ENCODE measurements at places on chromosomes 4 and X. TPM values are rescaled to one million over a fixed set of nuclear protein-coding genes. Genes with fewer than 3 reads are reported as not detected.

Gene ZBTB49
- 20.0 TPM for total RNA-seq

Gene PPP1R2C
- total RNA-seq: not detected

Gene SMIM10L2A
- 3.1 TPM for total RNA-seq

Gene CNGA1
- not detected for total RNA-seq

Gene TEX13B
- total RNA-seq: not detected

Gene OPN1MW2
- total RNA-seq: not detected

Gene PPP4R3C
- total RNA-seq: not detected

Gene PAGE1
- total RNA-seq: not detected

Gene SPATA18
- total RNA-seq: not detected

GRCh38 chrX:74232859-74233258, 71.1 kb upstream of the ZCCHC13 start:
- no peaks in the 10 kb centered on the region for H3K4me1 ChIP-seq
- H3K27me3 ChIP-seq: no peaks in the 10 kb centered on the region
- no peak overlapping the region for H3K27ac ChIP-seq
- no peaks in the 10 kb centered on the region for H3K36me3 ChIP-seq

DNA sequence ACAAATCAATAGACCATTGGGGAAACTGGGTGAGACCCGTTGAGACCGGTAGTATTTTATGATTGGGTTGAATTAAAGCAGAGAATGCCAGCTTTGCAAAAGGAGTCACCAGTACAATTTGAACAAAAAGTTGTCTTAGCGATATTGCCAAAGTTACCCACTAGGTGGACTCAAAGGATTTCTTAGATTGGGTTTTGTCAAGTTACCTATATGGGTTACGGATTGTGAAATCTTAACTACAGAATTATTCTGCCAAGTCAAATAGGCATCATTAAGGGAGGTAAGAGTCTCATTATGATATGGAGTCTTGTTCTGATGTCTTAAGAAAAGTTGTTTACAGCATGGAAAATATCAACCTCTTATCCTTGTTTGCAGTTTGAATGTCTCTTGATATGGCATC, 15.0 kb upstream of the CT47A1 start:
- no peaks in the 10 kb centered on the region for H3K27me3 ChIP-seq
- no peak for DNase-seq
- no peaks in the 10 kb centered on the region for H3K36me3 ChIP-seq
- H3K4me3 ChIP-seq: no peak overlapping the region
- no peak overlapping the region for H3K27ac ChIP-seq

DNA sequence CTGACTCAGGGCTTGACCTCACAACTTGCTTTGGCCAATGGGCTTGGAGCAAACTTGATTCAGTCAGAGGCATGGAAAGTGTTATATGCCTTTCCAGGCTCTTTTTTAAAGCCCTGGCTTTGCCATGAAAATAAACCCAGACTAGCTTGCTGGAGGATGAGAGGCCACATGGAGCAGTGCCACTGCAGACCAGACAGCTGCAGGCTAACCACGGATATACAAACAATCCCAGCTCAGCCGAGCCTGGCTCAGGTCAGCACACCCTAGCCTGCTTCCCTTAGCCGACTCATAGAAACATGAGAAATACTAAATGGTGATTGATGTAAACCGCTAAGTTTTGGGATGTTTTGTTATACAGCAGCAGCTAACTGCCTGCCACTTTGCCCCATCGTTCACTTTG, 345.1 kb downstream of the ARHGAP10 start:
- no peaks in the 10 kb centered on the region for H3K4me1 ChIP-seq
- no peak overlapping the region for H3K27ac ChIP-seq
- DNase-seq: no peak
- H3K4me3 ChIP-seq: no peak overlapping the region
- peaks cover 4% of the 10 kb centered on the region for H3K36me3 ChIP-seq
- no peaks in the 10 kb centered on the region for H3K27me3 ChIP-seq

GRCh38 chrX:39144323-39144722, 343.1 kb downstream of the MID1IP1 start:
- no peak overlapping the region for H3K4me3 ChIP-seq
- DNase-seq: no peak
- H3K4me1 ChIP-seq: no peaks in the 10 kb centered on the region
- H3K27me3 ChIP-seq: no peaks in the 10 kb centered on the region

GRCh38 chr4:105807496-105807895, 87.8 kb upstream of the NPNT start:
- no peaks in the 10 kb centered on the region for H3K36me3 ChIP-seq
- no peaks in the 10 kb centered on the region for H3K4me1 ChIP-seq
- no peak for DNase-seq
- no peaks in the 10 kb centered on the region for H3K27me3 ChIP-seq
- H3K4me3 ChIP-seq: no peak overlapping the region

DNA sequence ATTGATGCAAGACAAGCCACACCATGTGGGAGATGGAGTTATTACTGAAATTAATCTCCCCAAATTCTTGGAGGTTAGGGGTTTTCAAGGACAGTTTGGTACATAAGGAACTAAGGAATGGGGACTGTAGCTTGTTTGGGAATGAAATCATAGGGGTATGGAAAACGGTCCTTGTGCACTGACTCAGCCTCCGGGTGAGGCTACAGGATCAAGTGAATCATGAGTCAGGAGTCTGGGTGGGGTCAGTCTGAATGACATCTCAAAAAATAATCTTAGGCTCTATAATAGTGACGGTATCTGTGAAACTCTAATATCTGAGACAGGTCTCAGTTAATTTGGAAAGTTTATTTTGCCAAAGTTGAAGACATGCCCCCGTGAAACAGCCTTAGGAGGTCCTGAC, 128.5 kb upstream of the CYSLTR1 start:
- no peaks in the 10 kb centered on the region for H3K36me3 ChIP-seq
- H3K4me3 ChIP-seq: no peak overlapping the region
- H3K27me3 ChIP-seq: no peaks in the 10 kb centered on the region

DNA sequence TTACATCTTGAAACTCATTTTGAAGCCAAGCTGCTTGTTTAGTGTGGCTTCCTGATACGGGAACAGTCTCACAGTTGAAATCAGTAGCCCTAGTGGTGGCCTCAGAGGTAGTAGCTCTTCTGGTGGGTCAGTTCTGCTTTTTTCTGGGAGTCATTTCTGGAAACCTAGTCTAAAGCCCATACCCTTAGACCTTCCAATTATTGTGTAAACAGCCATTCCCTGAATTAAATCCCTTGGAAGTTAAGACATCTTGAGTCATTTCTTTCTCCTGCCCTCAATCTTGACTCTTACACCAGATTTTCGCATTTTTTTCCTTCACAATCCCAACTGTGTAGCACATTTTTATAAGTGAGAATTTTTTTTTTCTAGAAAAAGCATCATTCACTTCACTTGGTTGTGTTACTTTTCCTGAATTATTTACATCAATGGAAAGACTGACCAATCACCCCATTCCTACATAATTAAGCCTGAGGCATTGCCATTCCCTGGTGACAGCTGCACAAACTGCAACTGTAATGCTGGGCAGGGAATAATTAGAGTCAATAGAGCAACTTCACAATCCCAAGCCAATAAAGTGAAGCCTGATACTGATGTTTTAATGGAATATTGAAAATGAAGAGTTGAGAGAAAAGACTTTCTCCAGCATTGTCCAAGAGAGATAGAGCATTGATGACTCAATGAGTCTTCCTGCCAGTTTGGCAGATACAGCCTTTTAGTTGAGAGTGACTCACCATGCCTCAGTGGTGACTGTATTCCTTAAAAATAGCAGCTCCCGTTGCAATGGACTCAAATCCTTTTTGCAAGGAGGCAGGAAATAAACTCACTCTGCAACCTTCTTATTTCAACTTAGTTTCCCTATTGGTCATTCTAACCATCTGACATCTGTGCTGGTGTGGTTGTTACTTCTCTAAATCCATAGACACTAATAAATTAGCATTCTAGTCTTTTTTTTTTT, 13.0 kb upstream of the SEPSECS start:
- no peak overlapping the region for H3K27ac ChIP-seq
- no peak for DNase-seq
- H3K4me3 ChIP-seq: no peak overlapping the region
- H3K36me3 ChIP-seq: no peaks in the 10 kb centered on the region
- peaks cover 10% of the 10 kb centered on the region for H3K4me1 ChIP-seq

DNA sequence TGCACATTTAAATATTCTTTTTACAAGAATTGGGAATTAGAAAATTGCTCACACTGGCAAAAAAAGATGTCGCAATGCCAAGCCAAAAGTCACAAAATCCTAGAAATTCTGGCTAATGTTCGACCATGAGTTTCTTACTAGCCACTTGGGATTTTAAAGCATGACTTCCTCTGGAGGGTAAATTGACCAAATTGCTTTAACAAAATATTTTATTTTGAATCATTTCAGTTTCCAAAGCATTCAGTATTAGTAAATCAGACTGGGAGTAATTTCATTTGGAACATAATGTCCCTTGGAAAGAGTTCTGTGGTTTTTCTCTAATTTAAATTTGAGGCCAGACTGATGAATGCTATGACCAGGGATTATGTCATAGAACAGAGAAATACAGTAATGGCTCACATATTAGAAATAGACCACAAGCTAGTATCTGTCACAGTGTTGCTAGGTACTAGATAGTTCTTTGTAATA, 7.6 kb upstream of the CXCL5 start:
- H3K27me3 ChIP-seq: no peaks in the 10 kb centered on the region
- no peaks in the 10 kb centered on the region for H3K36me3 ChIP-seq
- DNase-seq: no peak
- no peak overlapping the region for H3K4me3 ChIP-seq

GRCh38 chr4:3674479-3674851, 91.7 kb upstream of the ADRA2C start:
- H3K4me1 ChIP-seq: no peaks in the 10 kb centered on the region
- no peak for DNase-seq
- no peak overlapping the region for H3K27ac ChIP-seq
- no peaks in the 10 kb centered on the region for H3K36me3 ChIP-seq

GRCh38 chr4:41628936-41629335, 91.0 kb downstream of the LIMCH1 start:
- DNase-seq: no peak
- no peaks in the 10 kb centered on the region for H3K36me3 ChIP-seq
- H3K4me3 ChIP-seq: no peak overlapping the region
- no peaks in the 10 kb centered on the region for H3K4me1 ChIP-seq
- H3K27ac ChIP-seq: no peak overlapping the region
- H3K27me3 ChIP-seq: no peaks in the 10 kb centered on the region

DNA sequence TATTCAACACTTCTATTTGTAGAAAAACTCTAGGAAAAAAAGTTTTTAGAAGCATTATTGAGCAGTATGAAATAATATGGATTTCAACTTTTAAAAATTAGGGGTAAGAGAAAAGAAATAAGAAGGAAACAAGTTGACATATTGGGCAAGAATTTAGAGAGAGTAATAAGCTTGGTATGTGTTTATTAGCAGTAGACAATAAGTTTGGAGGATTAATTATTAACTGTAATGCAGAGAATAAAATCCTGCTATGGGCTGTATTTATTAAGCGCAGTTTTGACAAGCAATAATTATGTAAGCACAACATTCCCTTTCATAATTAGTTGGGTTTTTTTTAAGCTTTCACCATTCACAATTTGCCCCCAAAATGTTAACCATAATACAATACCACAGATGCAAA, 162.7 kb upstream of the SLC7A11 start:
- no peaks in the 10 kb centered on the region for H3K27me3 ChIP-seq
- DNase-seq: no peak
- H3K4me1 ChIP-seq: no peaks in the 10 kb centered on the region
- H3K4me3 ChIP-seq: no peak overlapping the region
- no peak overlapping the region for H3K27ac ChIP-seq

DNA sequence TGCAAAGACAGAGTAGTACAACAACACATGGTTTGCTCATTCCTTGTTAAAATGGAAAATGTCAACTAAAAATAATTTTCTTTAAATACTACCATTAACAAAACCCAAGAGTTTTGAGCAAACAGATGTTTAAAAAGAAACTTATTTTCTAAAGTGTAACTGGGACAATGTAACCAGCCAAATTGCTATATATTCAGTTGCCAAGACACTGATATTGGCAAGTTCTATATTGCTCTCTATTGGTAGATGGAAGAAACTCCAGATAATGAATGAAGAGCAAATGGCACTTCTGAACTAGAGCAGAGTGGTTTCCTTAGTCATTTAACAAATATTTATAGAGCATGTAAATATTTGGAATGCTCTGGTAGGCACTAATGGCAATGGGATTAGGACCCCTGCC, 966.2 kb downstream of the RPA4 start:
- H3K4me3 ChIP-seq: no peak overlapping the region
- H3K27ac ChIP-seq: no peak overlapping the region
- no peaks in the 10 kb centered on the region for H3K4me1 ChIP-seq
- no peak for DNase-seq

DNA sequence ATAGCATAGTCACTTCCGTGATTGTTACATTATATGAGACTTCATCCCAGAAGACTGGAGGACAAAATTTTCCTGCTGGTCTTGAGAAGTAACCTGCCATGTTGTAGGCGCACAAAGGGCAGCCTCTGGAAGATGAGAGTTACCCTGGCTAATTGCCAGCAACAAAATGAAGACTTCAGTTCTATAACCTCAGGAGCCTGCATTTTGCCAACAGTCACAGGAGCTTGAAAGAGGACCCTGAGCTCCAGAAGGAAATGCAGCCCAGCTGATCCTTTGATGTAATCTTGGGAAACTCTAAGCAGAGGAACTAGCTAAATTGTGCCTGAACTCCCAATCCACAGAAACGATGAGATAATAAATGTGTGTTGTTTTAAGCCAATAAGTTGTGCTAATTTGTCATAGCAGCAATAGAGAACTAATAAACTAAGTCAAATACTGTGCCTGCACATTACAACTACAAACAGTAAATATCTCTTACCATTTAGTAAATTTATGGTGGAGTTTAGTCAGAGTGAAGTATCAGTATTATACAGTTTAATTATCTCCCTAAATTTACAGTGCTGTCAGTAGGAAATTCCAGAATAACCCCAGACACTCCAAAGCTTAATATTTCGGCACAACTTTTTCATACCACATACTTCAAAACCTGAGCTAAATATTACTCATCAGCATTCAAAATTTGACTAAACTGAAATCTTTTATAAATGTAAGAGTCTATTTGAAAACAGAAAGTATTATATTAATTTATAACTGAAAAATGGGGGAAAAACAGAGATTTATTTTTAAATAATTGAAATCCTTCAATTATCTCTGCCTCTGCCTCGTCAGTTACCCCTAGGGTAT, 90.1 kb upstream of the MAPK10 start:
- no peak for DNase-seq
- H3K4me3 ChIP-seq: no peak overlapping the region
- H3K27me3 ChIP-seq: peaks cover 4% of the 10 kb centered on the region
- H3K27ac ChIP-seq: no peak overlapping the region
- H3K36me3 ChIP-seq: no peaks in the 10 kb centered on the region

DNA sequence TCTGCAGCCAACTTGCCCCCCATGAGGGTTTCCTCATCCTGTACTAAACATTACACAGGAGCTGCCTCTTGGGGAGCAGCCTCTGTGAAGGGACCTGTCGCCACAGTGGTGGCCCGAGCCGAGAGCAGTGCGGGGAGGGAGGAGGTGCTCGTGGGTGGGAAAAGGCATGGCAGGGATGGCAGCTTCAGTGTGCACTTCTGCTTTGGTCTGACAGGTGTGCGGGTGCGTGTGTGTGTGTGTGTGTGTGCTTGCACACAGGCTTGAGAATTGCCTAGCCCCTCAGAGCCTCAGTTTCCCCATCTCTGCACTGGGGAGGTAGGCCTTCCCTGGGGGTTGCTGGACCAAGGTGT, 3.9 kb downstream of the SH3TC1 start:
- no peaks in the 10 kb centered on the region for H3K36me3 ChIP-seq
- no peak overlapping the region for H3K27ac ChIP-seq
- H3K4me3 ChIP-seq: no peak overlapping the region
- no peaks in the 10 kb centered on the region for H3K27me3 ChIP-seq
- peaks cover 57% of the 10 kb centered on the region for H3K4me1 ChIP-seq
- DNase-seq: no peak

GRCh38 chr4:8607603-8608481, 15.3 kb downstream of the CPZ start:
- H3K4me1 ChIP-seq: no peaks in the 10 kb centered on the region
- no peaks in the 10 kb centered on the region for H3K27me3 ChIP-seq
- H3K27ac ChIP-seq: no peak overlapping the region
- no peak for DNase-seq
- H3K4me3 ChIP-seq: no peak overlapping the region
